ENCODE measurements at places on chromosomes 11 and 22.

GRCh38 chr11:88345949-88346348 is 8.4 kb upstream of the CTSC start:
- H3K4me3 ChIP-seq: no peak overlapping the region
- DNase-seq: no peak
- H3K27ac ChIP-seq: no peak overlapping the region
- no peaks in the 10 kb centered on the region for H3K27me3 ChIP-seq
- H3K36me3 ChIP-seq: no peaks in the 10 kb centered on the region

GRCh38 chr11:128628325-128628673 is 40.9 kb upstream of the ETS1 start:
- no peak overlapping the region for H3K27ac ChIP-seq
- DNase-seq: no peak
- H3K4me1 ChIP-seq: peaks cover 10% of the 10 kb centered on the region
- no peaks in the 10 kb centered on the region for H3K27me3 ChIP-seq

DNA sequence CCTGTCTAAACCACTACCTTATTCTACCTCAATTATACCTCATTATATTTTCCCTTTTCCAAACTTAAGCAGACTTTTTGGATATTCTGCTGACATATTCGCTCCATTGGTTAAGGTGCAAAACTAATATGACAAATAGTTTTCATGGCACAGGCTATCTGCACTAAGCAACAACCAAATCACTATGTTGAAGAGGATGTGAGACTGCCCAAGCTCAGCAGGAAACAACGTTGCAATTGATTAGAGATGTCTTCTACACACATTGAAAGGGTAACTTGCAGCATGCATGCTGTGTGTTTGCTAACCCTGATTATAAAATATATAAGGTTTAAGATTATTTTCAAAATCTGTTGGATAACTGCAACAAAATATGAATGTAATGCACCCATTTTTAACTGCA is 61.6 kb downstream of the STK33 start:
- no peak for DNase-seq
- no peaks in the 10 kb centered on the region for H3K4me1 ChIP-seq
- H3K27me3 ChIP-seq: no peaks in the 10 kb centered on the region
- no peak overlapping the region for H3K27ac ChIP-seq

GRCh38 chr11:118087931-118088330 is 1.2 kb upstream of the SMIM35 start:
- no peak overlapping the region for H3K27ac ChIP-seq
- H3K4me3 ChIP-seq: no peak overlapping the region
- no peaks in the 10 kb centered on the region for H3K36me3 ChIP-seq
- no peak for DNase-seq
- H3K4me1 ChIP-seq: peaks cover 14% of the 10 kb centered on the region

GRCh38 chr22:32590556-32590955 is 115.9 kb downstream of the FBXO7 start:
- H3K4me1 ChIP-seq: peaks cover 5% of the 10 kb centered on the region
- H3K27ac ChIP-seq: no peak overlapping the region
- DNase-seq: no peak
- H3K36me3 ChIP-seq: no peaks in the 10 kb centered on the region
- no peaks in the 10 kb centered on the region for H3K27me3 ChIP-seq

DNA sequence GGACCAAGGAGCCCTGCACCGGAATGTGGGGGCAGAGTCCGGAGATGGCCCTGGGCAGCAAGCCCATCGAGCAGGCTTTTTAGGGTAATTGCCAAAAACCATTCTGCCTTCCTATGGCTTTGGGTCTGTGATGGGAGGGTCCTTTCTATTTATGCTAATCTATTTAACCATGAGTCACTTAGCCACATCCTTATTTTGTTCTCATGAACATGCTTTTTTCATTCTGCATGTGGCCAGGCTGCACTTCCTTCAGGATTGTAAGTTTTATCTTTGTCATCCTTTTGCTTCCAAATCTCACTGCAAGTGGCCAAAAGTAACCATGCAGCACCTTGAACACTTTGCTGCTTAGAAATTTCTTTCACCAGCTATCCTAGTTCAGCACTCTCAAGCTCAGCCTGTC is 88.3 kb downstream of the EFCAB6 start:
- no peak overlapping the region for H3K4me3 ChIP-seq
- H3K27ac ChIP-seq: no peak overlapping the region
- no peak for DNase-seq
- no peaks in the 10 kb centered on the region for H3K36me3 ChIP-seq
- H3K4me1 ChIP-seq: peaks cover 10% of the 10 kb centered on the region

GRCh38 chr11:122642971-122643370 is 12.6 kb upstream of the UBASH3B start:
- no peaks in the 10 kb centered on the region for H3K27me3 ChIP-seq
- no peak for DNase-seq
- H3K4me3 ChIP-seq: no peak overlapping the region
- no peak overlapping the region for H3K27ac ChIP-seq
- no peaks in the 10 kb centered on the region for H3K36me3 ChIP-seq

DNA sequence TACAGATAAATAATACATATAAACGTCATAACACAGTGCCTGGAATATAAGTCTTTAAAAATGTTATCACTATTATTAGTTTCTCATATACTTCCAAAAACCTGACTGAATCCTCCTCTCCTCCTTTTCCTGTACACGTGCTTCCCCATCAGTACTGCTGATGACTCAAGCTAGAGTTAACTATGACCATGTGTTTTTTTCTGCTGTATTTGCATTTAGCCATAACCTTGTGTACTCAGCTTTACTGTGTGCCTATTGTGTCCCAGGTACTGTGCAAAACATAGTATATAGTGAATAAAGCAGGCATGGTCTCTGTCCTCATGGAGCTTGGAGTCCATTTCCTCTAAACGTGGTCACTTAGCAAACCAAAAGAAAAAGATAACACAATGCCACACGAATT is 56.5 kb upstream of the ARHGAP32 start:
- H3K4me3 ChIP-seq: no peak overlapping the region
- H3K27ac ChIP-seq: no peak overlapping the region
- no peak for DNase-seq
- no peaks in the 10 kb centered on the region for H3K27me3 ChIP-seq
- H3K36me3 ChIP-seq: no peaks in the 10 kb centered on the region

DNA sequence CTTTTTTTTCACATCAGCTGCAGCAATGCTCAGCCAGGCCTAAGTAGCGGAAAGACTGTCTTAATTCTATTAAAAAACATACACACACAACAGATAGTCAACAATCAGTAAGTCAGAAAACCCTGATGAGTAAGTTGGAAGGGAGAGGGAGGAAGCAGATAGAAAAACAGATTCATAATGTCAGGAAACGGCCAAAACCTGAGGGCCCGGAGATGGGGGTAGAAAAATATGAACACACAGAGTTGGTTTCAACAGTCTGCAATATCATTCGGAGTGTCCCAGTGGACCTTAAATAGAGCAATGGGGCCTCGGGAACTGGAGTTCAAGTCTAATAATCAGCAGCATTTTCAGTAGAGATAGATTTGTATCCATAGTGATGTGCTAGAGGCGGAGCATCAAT is 14.8 kb downstream of the LRRC55 start:
- no peak overlapping the region for H3K27ac ChIP-seq
- no peaks in the 10 kb centered on the region for H3K27me3 ChIP-seq
- H3K36me3 ChIP-seq: no peaks in the 10 kb centered on the region

DNA sequence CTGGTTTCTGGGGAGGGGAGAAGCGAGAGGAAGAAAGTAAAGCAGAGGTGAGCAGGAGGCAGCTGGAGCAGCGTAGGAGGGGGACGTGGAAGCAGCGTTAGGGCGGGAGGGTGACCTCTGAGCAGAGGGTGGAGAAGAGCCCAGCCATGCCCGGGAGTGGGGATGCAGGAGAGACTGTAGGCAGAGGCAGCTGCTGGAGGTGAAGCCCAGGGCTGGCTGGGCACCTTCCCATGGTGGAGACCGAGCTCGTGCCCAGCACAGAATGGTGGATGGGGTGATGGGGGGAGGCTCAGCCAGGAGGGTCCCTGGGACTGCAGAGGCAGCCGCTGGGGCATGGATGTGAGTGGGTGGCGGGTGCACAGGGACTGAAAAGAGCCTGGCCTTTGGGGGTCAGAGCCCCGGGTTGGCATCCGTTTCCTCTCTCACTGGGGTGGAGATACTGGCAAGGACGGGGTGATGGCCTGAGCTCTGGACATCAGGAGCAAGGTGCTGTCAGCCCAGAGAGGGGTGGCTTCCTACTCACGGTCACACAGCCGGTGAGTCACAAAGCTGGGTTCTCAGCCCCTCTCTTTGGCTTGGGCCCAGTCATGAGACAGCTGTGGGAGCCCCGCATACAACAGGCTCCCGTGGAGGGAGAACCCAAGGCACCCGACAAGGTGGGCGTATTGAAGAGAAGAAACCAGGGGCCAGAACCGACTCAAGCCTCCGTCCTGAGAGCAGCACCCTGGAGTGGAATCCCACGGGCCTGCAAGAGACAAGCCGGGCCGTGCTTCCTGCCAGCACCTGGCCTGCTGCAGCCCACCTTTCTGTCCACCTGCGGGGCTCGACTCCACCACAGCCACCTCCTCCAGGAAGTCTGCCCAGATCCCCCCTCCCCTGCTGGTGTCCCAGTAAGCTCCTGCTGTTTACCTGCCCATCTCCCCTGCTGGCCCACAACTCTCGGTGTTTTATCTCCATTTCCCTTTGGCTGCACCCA is 45.8 kb upstream of the FGF3 start:
- H3K36me3 ChIP-seq: no peaks in the 10 kb centered on the region
- H3K4me1 ChIP-seq: no peaks in the 10 kb centered on the region
- H3K27ac ChIP-seq: no peak overlapping the region
- no peak for DNase-seq
- H3K27me3 ChIP-seq: no peaks in the 10 kb centered on the region

DNA sequence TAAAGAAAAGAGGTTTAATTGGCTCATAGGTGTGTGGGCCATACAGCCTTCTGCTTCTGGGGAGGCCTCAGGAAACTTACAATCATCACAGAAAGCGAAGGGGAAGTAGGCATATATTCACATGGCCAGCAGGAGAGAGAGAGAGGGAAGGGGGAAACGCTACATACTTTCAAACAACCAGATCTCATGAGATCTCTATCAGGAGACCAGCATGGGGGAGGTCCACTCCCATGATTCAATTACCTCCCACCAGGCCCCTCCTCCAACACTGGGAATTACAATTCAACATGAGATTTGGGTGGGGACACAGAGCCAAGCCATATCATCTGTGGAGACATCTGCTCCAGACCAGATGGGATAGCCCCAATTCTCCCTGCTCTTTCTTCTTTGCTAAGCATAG is 866.0 kb downstream of the BRD1 start:
- H3K36me3 ChIP-seq: no peaks in the 10 kb centered on the region
- DNase-seq: no peak
- no peaks in the 10 kb centered on the region for H3K27me3 ChIP-seq

DNA sequence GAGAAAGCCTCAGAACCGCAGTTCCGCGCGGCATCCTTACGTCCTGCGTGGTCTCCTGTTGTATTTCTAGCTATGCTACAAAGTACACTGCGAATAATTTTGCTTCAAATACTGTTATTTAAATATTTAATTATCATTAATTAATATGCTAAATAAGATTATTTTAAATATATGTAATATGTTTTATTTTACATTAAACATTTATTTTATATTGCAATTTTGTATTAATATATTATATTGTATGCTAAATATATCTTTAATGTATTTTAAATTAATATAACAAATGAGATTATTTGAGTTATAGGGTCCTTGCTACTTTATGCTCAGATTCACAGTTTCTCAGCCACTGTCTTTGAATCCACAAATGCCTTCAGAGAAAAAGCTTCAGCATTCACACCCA is 436.7 kb downstream of the BRD1 start:
- H3K27me3 ChIP-seq: no peaks in the 10 kb centered on the region
- no peak for DNase-seq
- H3K27ac ChIP-seq: no peak overlapping the region
- no peaks in the 10 kb centered on the region for H3K36me3 ChIP-seq
- H3K4me1 ChIP-seq: no peaks in the 10 kb centered on the region

DNA sequence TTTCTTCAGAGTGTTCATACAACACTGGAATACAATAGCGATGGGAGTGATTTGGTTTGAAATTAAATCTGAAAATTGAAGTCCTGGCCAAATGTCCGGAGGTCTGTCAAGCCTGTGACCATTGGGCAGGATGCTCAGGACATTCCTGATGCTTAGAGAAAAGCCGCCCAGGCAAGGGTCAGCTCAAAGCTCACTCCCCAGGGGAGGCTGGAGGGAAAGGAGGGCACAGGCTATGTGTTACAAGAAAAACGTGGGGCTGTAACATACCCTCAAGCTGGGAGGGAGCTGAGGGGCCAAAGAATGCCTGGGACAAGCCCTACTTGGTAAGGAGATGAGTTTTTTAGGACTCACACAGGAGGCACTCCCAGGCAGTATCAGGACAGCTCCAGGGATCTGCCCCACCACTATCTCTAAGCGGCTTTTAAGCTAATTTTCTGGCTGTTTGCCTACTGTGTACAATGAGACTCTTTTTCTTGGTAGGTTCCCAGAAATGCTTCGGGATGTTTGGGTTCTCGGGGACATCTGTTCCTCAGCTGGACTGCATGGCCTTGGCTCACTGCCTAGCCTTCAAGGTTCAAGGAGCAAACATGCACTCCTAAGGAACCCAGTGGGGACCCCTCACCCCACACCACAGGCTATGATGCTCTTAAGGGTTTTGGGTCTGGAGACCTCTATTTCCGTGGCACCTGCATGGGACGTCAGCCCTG is 500.1 kb downstream of the BRD1 start:
- no peaks in the 10 kb centered on the region for H3K36me3 ChIP-seq
- H3K27me3 ChIP-seq: no peaks in the 10 kb centered on the region
- H3K4me3 ChIP-seq: no peak overlapping the region

DNA sequence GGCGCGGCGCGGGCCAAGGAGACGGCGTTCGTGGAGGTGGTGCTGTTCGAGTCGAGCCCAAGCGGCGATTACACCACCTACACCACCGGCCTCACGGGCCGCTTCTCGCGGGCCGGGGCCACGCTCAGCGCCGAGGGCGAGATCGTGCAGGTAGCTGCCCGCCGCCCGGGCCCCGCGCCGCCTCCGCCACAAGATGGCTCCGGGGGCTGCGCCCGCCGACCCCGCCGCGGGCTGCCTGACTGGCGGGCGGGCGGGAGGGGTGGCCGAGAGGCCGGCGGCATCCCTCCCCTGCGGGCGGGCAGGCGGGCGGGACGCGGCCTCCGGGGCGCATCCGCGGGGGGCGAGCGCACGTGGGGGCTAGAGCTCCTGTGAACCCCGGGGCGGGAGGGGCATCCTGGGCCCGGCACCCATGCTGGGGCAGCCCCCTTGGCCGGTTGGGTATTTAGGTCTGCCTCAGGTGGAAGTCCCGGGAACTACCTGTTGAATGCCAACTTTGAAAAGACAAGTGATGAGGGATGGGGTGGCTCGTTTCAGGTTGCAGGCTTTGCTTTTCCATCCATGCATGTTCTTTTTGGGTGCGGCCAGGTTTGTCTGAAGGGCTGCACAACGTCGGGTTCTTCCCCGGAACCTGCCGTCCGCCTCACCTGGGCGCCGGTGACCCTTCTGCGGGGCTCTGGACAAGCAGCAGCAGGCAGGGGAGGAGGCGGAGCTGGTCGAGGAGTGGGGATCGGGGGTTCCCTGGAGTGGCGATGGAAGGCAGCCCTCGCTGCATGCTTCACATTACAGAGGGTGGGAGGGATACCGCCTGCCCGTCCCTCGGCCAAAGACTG is 760 bp downstream of the ZNRF3 start:
- H3K27ac ChIP-seq: peak overlapping the region; percentile 61
- H3K4me1 ChIP-seq: peaks cover 37% of the 10 kb centered on the region
- H3K4me3 ChIP-seq: peak overlapping the region; percentile 66
- no peak for DNase-seq

GRCh38 chr11:60777572-60777971 is 7.6 kb upstream of the MS4A10 start:
- H3K27me3 ChIP-seq: no peaks in the 10 kb centered on the region
- H3K4me3 ChIP-seq: no peak overlapping the region
- no peaks in the 10 kb centered on the region for H3K36me3 ChIP-seq

GRCh38 chr11:61116426-61117167 is 14.3 kb downstream of the CD5 start:
- DNase-seq: no peak
- H3K27me3 ChIP-seq: no peaks in the 10 kb centered on the region
- H3K36me3 ChIP-seq: no peaks in the 10 kb centered on the region
- H3K27ac ChIP-seq: no peak overlapping the region

Measured in vagina (tissue), 2 donors.